ENCODE measurements at places on chromosomes 13 and 19.

DNA sequence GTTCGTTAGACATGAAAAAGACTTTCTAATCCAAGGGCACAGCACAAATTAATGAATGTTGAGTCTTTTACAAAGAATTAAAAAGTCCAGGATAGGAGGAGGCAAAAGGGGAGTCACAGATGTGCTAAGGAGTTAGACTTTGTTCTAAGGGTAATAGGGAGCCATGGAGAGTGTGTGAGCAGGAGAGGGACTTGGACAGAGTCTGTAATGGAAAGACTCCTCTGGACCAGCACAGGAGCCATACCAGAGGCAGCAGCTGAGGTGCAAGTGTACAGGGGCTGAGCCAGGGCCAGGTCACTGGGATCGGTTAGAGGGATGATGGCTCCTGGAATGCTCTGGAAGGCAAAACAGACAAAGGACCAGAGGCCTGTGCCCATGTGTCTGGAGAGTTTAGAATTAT lies 10.5 kb downstream of the GTPBP3 start:
- no peak for DNase-seq

- DNase-seq, result no peak
Observed at GRCh38 chr13:38391341-38391740, 41.7 kb downstream of the UFM1 start.

DNA sequence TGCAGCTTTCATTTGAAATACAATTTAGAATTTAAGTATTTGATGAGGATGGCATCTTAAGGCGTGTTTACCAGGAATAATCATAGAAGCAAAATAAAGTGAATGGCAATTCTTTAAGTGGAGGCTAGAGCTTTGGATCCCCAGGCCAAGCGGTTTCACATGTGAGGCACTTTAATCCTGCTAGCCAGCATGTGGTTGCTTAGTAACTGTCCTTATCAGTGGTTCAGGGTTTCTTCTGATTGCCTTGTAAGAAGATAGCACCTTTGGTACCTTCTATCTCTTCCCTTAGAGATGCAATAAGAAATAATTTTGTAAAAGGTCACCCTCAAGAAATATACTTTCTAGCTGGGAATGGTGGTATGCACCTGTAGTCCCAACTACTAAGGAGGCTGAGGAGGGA lies 38.9 kb upstream of the SERP2 start:
- no peak for DNase-seq

- DNase-seq, result no peak
Observed at GRCh38 chr13:42970824-42971690, 21.0 kb downstream of the EPSTI1 start.

- DNase-seq, result no peak
Observed at GRCh38 chr13:97582170-97582569, 148.2 kb downstream of the RAP2A start.

GRCh38 chr19:50547385-50548190 lies 20.6 kb downstream of the LRRC4B start:
- DNase-seq, result no peak

GRCh38 chr19:48683349-48683748 lies 10.5 kb upstream of the NTN5 start:
- DNase-seq, result no peak
